Stimulated activated CD4-positive, alpha-beta T cell treated with anti-CD3 and anti-CD28 coated beads, Interleukin-12 subunit alpha, Interleukin-12 subunit beta, amount 100 ng/mL, for 24 hours (primary cell): ENCODE measurements at places on chromosomes 6 and 20.

- DNase-seq: no peak
Observed at GRCh38 chr6:98836025-98836961, 1.9 kb downstream of the POU3F2 start.

GRCh38 chr20:2748551-2749342 is 51.7 kb downstream of the CPXM1 start:
- no peak for DNase-seq

DNA sequence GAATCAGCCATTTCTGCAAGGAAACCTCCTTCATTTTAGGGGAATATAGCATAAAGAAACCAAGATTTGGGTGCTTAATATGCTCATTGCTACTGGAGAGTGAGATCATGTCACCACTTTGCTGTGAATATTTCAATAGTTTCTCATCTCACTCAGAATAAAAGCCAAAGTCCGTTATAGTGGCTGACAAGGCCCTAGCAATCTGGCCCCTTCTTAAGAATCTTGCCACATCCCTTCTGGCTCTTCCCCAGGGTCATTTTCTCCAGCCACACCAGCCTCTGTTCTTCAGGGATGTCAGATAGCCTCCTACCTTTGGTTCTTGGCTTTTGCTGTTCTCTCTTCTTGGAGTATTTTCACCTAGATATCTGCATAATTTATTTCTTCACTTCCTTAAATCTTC is 24.8 kb upstream of the MLIP start:
- DNase-seq: no peak

GRCh38 chr6:66526061-66526460 is 819.0 kb upstream of the EYS start:
- DNase-seq: no peak

- no peak for DNase-seq
Observed at GRCh38 chr6:156379392-156380289, 397.5 kb upstream of the ARID1B start.

- DNase-seq: no peak
Observed at GRCh38 chr6:7730001-7730783, 4.3 kb downstream of the BMP6 start.

- DNase-seq: no peak
Observed at GRCh38 chr6:139337830-139338229, 36.6 kb downstream of the CITED2 start.

DNA sequence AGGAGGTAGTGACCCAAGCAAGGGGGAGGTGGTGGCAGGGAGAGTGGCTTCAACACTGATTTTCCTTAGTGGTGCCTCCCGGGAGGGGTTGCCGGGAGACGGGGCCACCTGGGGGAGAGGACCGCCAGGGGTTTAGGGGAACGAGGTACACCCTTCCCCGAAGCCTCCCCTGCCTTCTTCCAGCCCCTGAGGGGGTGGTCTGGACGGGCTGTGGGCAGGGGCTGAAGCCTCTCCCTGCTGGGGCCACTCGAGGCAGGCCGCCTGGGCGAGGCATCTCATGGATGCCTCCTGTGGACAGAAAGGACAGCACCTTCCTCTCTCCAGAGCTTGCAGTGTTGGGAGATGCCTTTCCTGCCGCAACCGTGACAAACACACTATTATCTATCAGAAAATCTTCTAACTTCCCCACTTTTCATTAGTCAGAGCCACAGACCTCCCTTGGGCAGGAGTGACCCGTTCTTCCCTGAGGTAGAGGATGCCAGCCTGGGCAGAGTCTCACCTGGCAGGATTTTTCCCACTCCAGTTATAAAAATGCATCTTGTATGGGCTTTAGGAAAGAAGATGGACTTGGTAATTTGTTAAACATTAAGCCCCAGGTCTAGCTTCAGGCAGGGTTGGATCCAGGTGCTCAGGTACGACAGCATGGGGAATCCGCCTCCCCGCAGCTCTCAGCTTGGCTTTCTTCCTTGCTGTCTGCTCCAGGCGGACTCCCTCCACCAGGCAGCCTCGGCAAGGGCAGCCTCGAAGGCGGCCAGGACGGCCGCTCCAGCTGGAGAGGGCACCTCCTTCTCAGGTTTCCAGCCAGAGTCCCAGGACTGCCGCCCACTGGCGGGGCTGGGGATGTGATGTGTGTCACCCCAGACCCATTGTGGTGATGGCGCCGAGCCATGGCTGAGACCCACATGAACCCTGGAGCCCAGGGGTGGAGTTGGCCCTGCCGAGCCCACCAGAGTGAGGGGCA is 11.0 kb downstream of the HRH3 start:
- DNase-seq: no peak
